ENCODE measurements at places on chromosomes 6 and 20. TPM values are rescaled to one million over a fixed set of nuclear protein-coding genes. Genes with fewer than 3 reads are reported as not detected.

GRCh38 chr6:51792273-51793030 lies 295.0 kb downstream of the PKHD1 start:
- no peak overlapping the region for H3K4me3 ChIP-seq
- peaks cover 7% of the 10 kb centered on the region for H3K4me1 ChIP-seq
- peaks cover 22% of the 10 kb centered on the region for H3K36me3 ChIP-seq
- H3K27me3 ChIP-seq: no peaks in the 10 kb centered on the region
- H3K27ac ChIP-seq: no peak overlapping the region

- H3K27ac ChIP-seq: no peak within 1 kb of the TSS
- peaks cover 72% of the 10 kb centered on the region for H3K36me3 ChIP-seq
- no peak within 1 kb of the TSS for H3K4me3 ChIP-seq
- DNase-seq: peak; percentile 17
Observed at GRCh38 chr20:56247954-56248782, at the start of gene MC3R. TSS of gene MC3R (plus strand) at chr20:56248732. CDS start at chr20:56248844, 112 bp downstream.

DNA sequence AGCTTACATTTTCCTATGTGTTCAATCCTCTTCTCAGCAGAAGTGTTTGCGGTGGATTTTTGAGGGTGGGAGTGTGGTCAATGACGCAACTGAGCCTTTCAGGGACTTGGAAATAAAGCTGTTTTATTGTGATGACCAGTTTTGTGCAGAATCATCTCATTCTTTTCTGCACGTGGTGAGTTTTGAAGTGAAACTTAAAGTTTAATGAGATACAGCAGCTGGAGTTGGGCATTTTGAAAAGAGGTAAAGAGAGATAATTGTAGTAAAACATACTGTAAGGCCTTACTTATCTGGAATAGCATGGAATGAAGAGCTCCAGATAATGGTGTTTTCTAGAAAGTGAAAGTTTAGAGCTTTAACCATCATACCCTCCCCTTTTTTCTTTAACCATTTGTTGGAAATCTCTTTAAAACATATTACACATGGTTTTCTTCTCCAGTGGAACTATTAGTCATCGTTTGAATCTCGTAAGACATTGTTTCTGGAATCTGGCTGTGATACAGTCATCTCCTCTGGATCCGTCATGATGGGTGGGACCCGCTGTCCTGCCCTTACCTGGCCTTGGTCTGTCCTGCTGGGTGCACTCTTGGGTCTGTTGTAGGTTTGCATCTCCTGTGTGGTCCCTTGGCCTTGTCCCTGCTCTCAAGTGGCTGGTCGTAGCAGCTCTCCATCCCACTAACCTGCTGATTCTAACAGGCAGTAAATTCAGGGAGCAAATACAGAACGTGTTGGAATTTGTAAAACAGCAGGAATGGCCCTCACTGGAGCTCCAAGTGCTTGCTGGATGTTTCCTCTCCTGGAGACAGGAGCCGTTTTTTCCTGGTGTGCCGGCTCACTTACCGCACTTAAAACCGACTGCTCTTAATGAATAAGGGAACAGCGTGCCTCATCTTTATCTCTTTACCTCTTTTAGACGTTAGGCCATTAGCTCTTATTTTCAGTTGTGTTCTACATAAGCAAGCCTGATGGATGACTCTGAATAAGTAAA lies 29.8 kb downstream of the UST start:
- no peak for DNase-seq
- peaks cover 12% of the 10 kb centered on the region for H3K36me3 ChIP-seq

DNA sequence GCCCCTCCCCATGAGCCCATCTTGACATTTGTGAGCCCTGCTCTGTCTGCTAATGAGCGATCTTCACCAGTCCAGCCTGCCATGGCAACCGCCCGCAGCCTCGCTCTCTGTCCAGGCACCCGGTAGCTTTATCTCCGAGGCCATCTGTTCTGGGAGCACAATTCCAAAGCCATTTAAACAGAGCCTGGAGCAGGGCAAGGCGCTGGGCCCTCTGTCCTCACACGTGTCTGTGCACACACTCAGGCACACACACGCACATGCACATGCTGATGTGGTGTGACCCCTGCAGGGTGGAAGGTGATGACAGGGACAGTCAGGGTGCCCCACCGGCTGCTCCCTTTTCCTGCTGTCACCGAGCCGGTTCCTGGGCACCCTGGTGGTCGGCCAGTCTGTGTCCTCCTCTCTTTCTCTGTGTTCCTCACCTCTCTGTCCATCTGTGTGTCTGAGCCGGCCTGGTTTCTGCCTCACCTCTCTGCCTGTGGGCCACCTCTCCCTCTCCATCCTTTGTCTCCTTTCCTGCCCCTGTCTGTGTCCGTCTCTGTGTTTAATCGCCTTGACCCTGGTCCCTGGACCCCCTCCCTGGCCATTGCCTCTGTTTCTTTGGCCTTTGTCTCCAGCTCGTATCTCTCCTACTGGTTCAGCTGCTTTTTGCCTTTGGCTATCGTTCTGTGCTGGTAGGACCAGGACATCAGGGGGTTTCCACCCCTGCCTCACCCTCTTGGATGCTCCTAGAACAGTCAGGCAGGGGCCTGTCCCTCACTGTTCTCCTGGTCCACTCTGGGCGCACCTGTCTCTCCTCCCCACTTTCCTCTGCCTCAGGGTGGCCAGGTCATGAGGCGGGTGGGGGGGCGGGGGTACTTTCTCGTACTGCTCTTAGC lies 8.8 kb upstream of the MYT1 start:
- peaks cover 5% of the 10 kb centered on the region for H3K27me3 ChIP-seq
- peaks cover 45% of the 10 kb centered on the region for H3K4me1 ChIP-seq
- DNase-seq: no peak
- no peak overlapping the region for H3K27ac ChIP-seq

GRCh38 chr6:109271622-109272021 lies 110.6 kb downstream of the CD164 start:
- no peak overlapping the region for H3K27ac ChIP-seq
- H3K4me1 ChIP-seq: peaks cover 11% of the 10 kb centered on the region
- peaks cover 57% of the 10 kb centered on the region for H3K36me3 ChIP-seq
- no peak for DNase-seq

DNA sequence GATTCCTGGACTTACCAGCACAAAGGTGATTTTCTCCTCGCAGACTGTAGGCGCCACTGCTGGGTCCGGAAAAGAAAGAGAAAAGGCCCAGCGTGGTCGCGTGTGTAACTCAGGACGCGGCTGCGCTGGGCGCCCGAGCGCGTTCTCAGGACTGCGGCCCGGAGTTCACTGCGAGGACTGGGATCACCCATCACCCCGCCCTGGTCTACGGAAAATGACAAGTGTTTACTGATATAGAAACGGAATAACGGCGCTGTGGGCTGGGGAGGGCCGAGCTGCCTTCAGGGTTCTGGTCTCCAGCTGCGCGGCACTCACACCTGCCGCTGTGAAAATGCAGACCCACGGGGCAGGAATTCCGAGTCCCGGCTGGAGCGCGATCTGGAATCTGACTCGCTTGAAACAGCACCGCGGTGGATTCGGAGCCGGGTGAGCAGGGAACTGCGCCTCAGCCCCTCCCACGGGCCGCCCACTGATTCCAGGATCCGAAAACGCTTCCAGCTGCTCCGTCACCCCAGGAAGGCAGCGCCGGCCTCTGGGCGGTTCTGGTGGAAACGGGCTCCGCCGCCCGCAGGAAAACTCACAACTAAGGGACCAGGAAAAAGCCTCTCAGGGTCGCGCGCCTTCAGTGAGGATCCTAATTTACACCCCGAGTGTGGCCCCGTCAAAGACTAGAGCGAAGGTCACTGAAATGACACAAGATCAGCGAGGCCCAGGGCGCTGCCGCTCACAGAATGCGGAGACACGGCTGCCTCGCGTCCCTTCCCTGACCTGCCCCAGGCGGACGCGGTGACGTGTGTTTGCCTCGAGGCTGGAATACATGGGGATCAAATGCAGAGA lies 34.5 kb downstream of the HLA-A start:
- peaks cover 83% of the 10 kb centered on the region for H3K27me3 ChIP-seq
- H3K36me3 ChIP-seq: peaks cover 2% of the 10 kb centered on the region
- DNase-seq: peak; percentile 62

DNA sequence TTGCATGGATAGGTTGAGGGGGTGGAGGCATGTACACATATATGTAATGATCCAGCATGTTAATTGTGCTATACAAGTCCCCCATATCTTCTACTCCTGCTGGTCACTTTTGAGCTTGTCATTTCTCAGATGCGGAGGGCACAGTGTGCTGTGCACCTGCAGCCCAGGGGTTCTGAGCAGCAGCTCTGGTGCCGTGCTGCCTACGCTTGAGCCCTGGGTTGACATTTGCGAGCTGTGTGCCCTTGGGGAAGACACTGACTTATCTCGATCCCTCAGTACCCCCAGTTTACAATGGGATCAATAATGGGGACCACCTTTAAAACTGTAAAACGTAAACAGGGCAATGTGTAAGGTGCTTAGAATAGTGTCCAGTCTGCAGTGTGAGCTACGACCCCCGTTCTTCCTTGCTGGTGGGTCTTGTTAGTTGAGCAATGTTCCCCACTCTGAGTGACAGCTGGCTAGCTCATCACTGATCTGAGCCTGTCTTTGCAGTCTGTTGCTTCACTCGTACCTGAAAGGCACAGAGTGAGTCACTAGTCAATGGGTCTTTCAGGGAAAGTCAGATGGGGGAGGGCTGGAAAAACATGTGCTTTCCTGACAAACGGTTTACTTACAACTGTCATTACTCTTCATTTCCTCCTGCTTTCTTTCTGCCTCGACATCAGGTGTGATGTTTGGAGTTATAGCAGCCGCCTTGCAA lies 91.7 kb downstream of the SLC2A10 start:
- no peak for DNase-seq
- no peaks in the 10 kb centered on the region for H3K36me3 ChIP-seq
- no peak overlapping the region for H3K27ac ChIP-seq
- peaks cover 12% of the 10 kb centered on the region for H3K4me1 ChIP-seq

DNA sequence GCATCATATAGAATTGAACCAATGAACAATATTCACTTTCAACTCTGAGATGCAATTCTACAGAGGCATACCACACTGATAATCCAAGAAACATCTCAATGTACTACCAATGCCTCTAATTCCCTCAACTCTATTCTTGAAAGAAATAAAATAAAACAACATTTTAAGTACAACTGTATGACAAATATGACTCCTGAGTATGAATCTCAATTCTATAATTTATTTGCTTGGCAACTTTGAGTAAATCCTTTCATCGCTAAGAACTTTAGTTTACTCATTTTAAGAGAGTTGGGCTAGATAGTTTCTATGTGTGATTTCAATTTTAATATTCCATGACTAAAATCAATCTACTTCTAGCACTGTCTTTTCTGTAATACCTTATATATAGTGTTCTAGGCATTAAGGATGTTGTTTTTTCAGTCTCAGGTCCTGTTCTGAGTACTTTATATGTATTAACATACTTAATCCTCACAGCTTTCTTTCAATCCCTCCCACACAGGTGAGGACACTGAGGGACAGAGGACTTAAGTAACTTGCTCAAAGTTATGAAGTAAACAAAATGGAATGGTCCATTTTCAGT lies 33.4 kb downstream of the GOPC start:
- no peak overlapping the region for H3K27ac ChIP-seq
- no peak for DNase-seq

- no peak overlapping the region for H3K27ac ChIP-seq
- H3K4me1 ChIP-seq: no peaks in the 10 kb centered on the region
- no peaks in the 10 kb centered on the region for H3K36me3 ChIP-seq
- no peak overlapping the region for H3K4me3 ChIP-seq
- H3K27me3 ChIP-seq: peaks cover 11% of the 10 kb centered on the region
Observed at GRCh38 chr6:32886681-32887383, 32.8 kb downstream of the PSMB9 start.

DNA sequence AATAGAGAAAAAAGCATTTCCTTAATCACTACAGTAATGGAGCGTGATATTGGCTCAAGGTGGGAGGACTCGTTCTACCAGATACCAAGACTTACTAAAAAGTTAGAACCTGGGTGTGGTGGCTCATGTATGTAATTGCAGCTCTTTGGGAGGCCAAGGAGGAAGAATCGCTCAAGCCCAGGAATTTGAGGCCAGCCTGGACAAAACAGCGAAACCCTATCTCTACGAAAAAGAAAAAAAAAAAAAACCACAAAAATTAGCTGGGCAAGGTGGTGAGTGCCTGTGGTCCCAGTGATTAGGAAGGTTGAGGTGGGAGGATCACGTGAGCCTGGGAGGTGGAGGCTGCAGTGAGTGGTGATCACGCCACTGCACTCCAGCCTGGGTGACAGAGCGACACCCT lies 24.0 kb upstream of the ATRN start:
- DNase-seq: no peak
- H3K27me3 ChIP-seq: peaks cover 2% of the 10 kb centered on the region
- peaks cover 2% of the 10 kb centered on the region for H3K4me1 ChIP-seq

DNA sequence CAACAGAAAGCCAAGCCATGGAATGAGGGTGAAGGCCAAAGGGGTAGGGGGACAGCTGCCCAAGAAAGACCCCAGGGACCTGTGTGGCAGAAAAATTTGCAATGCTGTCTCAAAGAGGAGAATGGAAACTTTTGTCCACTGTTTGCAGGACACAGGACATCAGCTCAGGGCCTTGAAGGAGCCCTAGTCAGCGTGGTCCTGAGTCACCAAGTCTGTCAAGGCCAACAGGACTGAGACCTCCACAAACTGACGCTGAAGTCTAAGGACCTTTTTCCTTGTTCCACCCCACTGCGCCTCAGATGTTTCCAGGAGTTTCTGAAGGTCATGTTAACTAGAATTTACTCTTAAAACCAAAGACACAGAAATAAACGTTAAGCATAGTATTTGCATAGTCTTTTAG lies 31.8 kb upstream of the AVP start:
- 0 out of 2 replicates have a peak, but pooled peaks cover 3% of the 10 kb centered on the region for H3K4me1 ChIP-seq
- H3K36me3 ChIP-seq: peaks cover 8% of the 10 kb centered on the region
- no peaks in the 10 kb centered on the region for H3K27me3 ChIP-seq
- H3K4me3 ChIP-seq: no peak overlapping the region
- DNase-seq: no peak

DNA sequence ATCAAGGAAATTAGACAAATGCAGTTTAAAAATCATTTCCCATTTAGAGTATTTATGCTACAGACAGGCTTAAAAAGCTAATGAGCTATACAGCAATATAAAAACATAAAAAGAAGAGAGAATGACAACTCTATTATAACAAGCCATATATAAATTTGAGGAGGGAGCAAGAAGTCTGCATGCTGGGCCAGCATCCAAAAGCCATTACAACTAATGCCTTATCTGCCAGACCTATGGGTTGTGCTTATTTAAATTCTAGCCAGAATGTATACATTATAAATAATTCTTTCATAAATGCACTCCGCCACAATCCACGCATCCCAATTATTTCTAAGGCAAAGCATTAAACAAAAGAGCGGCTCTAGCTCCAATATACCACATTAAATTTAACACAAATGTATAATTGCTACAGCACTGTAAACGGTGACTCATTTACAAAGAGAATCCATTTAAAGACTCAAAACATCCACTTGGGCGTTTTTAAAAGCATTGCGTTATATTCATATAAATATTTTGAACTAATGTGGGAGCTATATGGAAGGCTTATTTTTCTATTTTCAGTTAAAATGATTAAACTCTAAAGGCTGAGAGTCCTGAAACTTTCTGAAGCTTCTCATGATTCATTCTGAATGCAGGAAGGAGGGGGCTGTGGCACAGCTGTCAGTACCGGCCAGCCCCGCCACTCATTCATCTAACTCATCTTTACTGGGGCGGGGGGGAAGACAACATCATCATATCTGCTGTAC lies 37.7 kb upstream of the RAB22A start:
- peaks cover 9% of the 10 kb centered on the region for H3K4me1 ChIP-seq
- no peaks in the 10 kb centered on the region for H3K27me3 ChIP-seq
- no peak for DNase-seq
- no peak overlapping the region for H3K4me3 ChIP-seq
- peaks cover 23% of the 10 kb centered on the region for H3K36me3 ChIP-seq

The TRIM15 gene
- total RNA-seq: 0.35 TPM

The MUCL3 gene
- total RNA-seq: 0.21 TPM

The LPIN3 gene
- total RNA-seq: 8.5 TPM

Data from WTC11 (cell line).